ENCODE measurements at places on chromosomes 7 and 10.

GRCh38 chr7:23353172-23353571, 54.0 kb downstream of the MALSU1 start:
- DNase-seq: no peak

DNA sequence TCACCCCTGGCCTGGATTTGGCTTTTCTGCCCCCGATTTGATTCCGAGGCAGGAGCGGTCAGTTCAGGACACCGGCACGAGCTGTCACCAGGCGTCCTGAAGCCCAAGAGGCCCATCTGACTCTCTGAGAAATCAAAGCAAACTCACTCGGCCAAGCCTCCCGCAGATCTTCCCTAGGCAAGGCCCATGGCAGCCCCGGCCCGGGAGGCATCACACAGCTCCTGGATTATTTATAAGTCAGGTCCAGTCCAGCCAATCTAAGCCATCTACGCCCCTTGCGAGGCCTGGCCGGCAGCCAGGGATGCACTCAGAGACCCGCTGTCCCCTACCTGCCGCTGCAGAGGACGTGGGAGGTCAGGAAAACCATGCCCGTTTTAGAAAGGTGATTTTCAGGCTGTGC, 87.3 kb upstream of the DIP2C start:
- no peak for DNase-seq

- no peak for DNase-seq
Measured at GRCh38 chr10:86162696-86163400, 203.7 kb downstream of the GRID1 start.

GRCh38 chr7:138887085-138887710, 89.2 kb upstream of the ATP6V0A4 start:
- DNase-seq: no peak

DNA sequence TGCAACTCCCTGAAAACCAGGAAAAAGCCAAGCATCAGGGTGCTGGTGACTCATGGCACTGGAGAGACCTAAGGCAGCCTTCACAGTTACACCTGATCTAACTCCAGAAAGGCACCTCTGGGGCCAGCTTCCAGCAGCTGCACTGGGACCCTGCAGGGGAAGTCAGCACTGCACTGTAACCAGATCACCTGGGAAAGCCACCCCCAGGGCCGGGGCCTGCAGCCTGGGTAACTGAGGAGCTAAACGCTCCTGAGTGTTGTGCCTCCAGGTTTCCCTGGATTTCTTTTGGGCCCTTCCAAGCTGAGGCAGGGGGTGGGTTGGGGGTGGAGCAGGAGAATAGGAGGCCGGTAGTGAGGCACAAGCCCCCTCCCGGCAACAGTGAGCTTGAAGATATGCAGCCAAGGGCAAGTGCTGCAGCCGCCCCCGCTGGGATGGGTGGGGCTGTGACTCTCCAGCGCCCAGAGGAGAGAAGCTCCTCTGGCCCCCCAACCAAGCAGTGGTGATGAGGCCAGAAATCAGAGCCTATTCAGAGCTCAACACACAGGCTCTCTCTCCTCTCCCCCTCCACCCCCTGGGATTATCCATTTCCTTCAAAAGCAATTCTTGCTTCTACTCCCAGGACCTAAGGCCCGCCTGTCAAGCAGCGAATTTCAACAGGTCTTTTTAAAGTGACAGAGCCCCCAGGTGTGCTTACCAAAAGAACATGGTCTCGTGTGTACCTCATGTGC, 2.6 kb downstream of the CXCL12 start:
- DNase-seq: no peak

- DNase-seq: no peak
Measured at GRCh38 chr10:21406595-21407193, 118.8 kb downstream of the SKIDA1 start.

- no peak for DNase-seq
Measured at GRCh38 chr7:50818324-50818723, 35.6 kb upstream of the GRB10 start.

GRCh38 chr10:16748749-16749148, 68.5 kb downstream of the RSU1 start:
- DNase-seq: no peak

GRCh38 chr10:91366704-91367103, 43.4 kb upstream of the HECTD2 start:
- DNase-seq: no peak

DNA sequence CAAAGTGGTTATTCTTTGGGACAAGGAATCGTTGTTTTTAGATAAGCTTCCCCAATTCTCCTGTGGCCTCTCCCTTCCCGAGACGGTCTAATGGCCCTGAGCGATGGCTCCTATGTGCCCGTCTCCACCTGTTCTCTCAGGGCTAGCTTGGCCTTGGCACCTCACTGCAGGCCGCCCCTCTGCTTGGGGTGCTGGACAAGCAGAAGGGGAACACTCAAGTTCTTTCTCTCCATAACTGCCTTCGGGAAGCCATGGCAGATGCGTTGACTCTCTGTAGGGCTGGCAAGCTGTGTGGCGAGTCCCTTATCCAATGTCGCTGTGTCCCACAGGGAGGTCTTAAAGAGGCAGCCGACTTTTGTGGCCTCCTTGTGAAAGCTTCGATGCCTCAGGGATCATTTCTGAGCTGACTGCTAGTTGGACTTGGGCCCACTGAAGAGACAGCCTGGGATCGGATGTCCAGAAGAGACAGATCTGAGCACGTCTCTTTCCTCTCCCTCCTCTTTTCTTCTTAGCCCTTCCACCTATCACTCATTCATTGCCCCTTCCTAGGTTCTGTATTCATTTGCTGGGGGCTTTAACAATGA, 70.8 kb downstream of the GRK5 start:
- no peak for DNase-seq

GRCh38 chr10:98299341-98299740, 31.3 kb upstream of the LOXL4 start:
- no peak for DNase-seq

GRCh38 chr10:91935886-91936285, 12.3 kb downstream of the BTAF1 start:
- no peak for DNase-seq

- DNase-seq: no peak
Measured at GRCh38 chr7:1087952-1088920, at the start of gene GPER1. TSS of gene GPER1 (plus strand) at chr7:1088113. CDS start at chr7:1091729, 3,616 bp downstream.

DNA sequence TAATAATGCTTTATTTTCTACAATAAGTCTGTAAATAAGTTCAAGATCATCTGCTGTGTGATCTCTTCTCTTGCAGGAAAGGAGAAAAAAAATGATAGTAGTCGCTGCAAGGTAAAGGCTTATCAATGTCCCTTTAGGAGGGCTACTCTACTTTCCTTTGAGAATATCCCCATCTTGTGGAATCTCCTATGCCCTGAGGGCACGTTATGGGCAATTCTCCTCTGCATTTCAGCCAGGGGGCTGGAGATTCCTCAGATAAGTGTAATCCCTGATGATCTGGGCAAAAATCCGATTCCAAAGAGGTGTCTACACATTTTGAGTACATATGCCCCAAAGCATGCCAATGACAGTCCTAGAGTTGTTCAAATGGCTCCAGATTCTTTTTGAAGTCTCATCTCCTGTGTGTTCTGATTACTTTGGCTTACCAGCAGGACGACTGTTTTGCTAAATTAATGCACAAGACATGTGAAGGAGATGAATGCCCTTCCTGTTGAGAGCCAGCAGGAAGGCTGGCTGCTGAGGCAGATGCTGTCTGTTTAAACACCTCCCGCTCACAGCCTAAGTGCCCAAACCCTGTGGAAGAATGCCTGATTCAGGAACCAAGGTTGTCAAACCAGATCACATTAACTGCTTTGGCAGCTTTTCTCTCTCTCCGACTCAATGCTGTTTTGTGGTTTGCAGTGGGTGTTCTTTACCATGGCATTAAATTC, 171.2 kb upstream of the COL1A2 start:
- DNase-seq: no peak

DNA sequence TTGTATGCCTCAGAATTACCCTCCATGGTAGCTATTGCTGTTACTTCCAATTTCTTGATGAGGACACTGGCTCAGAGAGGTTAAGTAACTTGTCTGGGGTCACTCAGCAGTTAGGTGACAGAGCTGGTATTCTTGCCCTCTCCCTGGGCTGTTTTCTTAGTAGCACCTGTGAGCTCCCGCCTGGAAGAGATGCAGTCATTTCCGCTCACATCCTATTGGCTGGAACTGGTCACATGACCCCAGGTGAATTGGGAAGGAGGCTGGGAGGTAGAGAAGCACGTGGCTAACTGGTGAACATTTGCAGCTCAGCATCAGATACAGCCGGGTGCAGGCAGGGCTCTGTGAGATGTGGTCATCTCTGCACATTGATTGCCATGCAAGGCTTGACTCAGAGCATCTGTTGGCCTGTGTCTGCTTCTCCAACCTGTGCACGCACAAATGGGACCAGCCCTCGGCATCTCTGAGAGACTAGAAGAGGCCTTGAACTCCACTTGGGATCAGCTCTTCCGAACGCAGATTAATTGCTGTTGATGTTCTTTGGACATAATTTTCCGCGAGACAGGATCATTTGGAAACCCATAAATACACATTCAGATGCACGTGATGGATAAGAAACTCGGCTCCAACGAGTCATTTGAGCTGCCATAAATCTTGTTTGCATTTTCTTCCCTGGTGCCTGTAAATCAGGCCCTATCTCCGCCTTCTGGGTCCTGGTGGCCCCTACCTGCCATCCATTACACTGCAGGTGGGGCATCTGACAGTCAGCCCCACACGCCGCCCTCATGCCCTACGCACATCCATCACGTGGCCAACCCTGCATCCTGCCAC, 42.8 kb downstream of the MYL10 start:
- no peak for DNase-seq

GRCh38 chr10:46325021-46325420, 38.2 kb downstream of the ANTXRL start:
- DNase-seq: no peak

DNA sequence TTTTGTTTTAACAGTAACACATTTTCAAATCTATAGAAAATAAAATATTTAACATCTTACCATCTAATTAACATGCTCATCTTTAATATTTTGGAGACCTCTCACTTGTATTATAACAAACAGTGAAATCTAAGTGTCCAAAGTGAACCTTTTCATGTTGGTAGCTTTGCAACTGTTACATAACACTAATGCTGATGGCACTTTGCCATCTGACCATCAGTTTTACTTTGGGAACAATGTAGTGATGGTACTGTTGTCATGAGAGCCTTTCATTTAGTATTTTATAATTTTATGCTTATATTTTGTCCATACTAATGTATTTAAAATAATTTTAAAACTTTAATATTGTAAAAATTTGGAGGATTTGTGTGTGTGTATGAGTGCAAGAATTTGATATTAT, 1017.0 kb upstream of the KCND2 start:
- DNase-seq: no peak

- DNase-seq: no peak
Measured at GRCh38 chr10:4532976-4533375, 293.0 kb upstream of the AKR1E2 start.

- DNase-seq: no peak
Measured at GRCh38 chr7:41060796-41061195, 642.1 kb downstream of the INHBA start.

GRCh38 chr7:18520450-18521235, 25.1 kb downstream of the HDAC9 start:
- DNase-seq: no peak

DNA sequence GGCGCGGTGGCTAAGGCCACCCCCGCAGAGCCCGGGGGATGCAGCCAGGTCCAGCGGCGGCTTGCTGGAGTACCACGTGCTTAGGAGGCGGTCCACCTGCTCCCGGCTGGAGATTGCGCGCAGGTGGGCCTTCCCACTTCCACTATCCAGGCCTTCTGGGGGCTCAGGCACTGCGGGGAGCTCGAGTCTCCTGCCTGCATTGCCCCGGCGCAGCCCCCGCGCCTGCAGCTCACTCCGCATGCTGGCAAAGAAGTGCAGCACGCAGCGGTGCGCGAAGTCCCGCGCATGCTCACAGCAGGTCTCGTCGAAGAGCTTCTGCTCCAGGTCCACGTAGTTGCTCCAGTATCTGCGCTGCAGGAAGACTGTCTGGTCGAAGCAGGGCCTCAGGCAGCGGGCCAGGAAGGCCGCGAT, 5.8 kb downstream of the CALHM3 start:
- DNase-seq: no peak

- no peak for DNase-seq
Measured at GRCh38 chr10:70109064-70109729, 23.4 kb downstream of the AIFM2 start.

GRCh38 chr7:141928146-141928844, 12.1 kb downstream of the OR9A4 start:
- DNase-seq: no peak

DNA sequence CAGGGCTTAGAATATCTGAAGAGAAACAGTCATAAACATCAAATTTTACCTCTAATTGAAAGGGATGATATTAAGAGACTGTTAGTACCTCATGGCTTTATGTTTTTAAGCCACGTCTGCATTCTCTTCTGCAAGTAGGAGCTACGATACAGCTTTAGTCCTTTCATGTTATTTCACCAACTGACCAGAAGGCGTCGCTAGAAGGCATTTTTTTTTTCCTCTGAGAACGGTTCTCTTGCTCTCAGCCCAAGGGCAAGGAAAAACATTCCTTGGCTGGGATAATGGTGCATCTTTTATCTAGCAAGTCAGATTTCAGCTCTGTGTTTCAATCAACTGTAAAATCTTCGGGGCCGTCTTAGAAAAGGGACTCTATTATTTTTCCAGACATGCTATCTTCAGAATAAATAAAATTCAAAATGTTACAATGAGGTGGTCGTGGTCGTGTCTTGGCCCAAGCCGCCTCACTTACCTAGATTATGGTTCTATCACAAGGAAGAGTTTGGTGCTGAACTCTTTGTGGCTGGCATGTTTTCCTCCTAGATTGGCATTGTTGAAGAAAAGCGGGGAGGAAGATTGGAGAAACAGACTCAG, 41.6 kb upstream of the LYZL2 start:
- DNase-seq: no peak

DNA sequence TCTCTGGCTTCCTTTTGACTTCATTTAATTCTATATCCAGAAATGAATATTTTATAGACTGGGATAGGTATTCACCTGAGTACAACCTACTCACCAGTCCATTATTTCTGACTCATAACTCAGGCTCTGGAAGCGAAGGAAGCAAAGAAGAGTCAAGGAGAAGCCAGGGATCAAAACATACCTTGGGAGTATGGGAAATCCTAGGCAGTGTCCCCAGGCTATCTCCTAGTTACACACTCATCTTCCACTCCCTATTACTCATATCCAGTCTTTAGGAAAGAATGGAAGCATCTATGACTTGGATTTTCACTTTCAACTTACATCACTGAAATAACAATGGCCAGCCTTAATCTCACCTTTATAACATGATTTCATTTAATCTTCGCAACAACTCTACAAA, 40.9 kb upstream of the ELAPOR2 start:
- no peak for DNase-seq

- no peak for DNase-seq
Measured at GRCh38 chr10:5018134-5018533, 14.5 kb upstream of the AKR1C2 start.

DNA sequence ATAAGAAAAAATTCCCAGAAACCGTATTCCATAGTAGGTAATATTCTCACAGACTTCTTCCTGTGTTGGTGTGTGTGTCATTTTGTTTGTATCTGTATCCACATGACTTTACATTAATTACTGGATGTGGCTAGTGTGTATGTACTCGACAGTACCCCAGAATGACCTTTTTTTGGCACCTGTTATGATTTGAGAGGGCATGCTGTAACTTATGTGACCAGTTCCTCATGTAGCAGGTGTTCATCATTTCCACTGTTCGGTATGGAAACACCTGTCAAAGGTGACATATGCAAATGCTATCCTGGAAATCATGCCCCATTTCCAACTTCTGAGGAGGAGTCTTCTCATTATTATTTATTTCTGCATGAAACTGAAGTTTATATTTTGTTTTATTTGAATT, 89.3 kb downstream of the ZMYND11 start:
- DNase-seq: no peak
